Putamen (tissue), 1 donor: ENCODE measurements at places on chromosomes 4 and X.

GRCh38 chrX:10017872-10018271 is 50.7 kb downstream of the CLDN34 start:
- no peak for DNase-seq

DNA sequence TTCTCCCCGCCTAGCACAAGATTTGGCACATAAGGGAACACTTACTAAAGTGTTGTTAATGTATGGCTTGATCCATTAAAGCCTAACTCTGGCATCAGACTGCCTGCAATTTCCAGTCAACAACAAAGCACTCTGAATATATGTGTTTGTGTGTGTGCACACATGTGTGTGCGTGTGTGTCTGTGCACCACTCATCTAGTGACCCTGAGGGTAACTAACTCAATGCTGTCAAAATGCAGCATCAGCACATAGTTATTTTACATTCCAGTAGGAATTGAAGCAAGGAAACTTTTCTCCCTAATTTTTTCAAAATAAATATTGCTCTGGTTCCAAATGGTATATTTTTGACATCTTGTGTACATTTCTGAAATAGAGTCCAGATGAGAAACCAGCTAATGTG is 94.4 kb downstream of the SHROOM4 start:
- DNase-seq = no peak

DNA sequence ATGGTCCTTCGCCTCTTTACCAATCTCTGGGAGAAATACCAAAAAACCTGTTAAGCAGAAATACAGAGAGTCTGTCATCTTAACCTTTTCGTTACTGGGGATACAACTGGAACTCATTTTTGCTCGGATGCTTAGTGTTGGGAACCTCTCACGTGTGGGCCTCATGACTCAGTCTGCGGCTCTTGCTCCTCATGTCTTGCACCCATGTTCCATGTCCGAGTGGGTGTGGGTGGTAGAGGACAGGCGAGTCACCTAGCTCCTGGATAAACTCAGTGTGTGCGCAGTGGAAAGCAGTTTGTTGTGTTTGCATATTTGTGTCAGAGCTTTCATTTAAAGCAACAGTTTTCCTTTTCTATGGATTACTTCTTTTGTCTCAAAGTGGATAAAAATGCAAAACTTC is 70.6 kb downstream of the TNIP2 start:
- DNase-seq = no peak

- no peak for DNase-seq
These were observed 28.7 kb downstream of the DIAPH2 start for GRCh38 chrX:96713303-96713702.

GRCh38 chr4:171042989-171043524 is 770.1 kb upstream of the GALNTL6 start:
- DNase-seq = no peak

DNA sequence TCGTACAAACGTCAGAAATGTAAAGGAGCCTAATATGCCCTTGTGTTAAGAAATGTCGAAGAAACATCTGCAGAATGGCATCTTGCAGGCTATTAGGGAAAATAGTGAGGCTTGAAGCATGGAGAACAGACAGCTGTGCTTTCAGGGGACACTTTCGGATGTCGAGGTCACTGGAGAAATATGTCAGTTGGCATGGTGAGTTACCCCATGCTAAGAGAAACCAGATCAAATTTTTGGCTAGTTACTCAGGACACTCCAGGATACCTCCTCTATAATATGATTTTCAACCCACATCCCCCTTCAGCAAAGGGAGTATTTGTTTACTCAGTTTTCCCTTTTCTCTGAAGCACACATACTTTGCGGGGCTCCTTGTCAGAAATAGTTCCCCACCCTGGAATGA is 171.4 kb downstream of the GPC3 start:
- no peak for DNase-seq

DNA sequence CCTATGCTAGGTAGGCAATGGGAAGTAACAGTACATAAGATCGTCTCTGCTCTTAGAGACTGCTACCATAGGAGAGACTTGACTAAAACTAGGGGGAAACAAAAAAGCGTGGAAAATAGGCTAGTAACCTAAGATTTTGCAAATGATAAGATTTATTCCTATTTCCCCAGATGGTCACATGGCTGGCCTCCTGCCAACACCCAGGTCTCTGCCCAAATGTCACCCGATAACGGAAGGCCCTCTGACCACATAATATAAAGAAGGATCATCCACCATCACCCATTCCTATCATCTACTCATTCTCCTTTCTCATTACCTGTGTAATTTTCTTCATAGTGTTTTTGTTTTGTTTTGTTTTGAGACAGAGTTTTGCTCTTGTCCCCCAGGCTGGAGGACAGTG is 4.7 kb downstream of the LAMP2 start:
- no peak for DNase-seq

- no peak for DNase-seq
These were observed 105.4 kb downstream of the STK32B start for GRCh38 chr4:5156682-5157081.

GRCh38 chr4:70277121-70277520 is 34.7 kb downstream of the CSN3 start:
- DNase-seq = peak; percentile 2
